ENCODE measurements at places on chromosomes 1 and 21.

- DNase-seq: no peak
Observed at GRCh38 chr21:41411449-41412089, 14.5 kb upstream of the MX1 start.

GRCh38 chr1:221039616-221040015, 160.4 kb downstream of the HLX start:
- DNase-seq: peak; percentile 71

GRCh38 chr1:109133815-109134214, 19.9 kb downstream of the ELAPOR1 start:
- no peak for DNase-seq

GRCh38 chr1:149884433-149885338, 14.7 kb upstream of the BOLA1 start:
- peak; percentile 43 for DNase-seq

DNA sequence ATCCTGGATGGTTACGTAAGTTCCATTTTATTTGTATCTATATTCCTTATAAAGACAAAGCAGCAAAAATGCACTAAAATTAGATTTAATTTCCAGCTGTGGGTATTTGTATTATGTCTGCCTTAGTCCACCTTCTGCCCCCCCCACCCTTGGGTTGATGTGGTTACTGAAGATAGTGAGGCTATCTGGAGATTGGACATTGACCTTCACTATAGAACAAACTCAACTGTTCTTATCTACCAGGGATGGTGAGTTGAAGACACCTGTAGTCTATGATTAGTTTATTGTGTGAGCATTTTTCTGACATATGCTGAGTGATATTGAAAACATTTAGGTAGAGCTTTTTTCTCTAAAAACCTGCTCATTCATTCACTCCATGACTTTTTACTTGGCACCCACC, 122.2 kb downstream of the NFIA start:
- DNase-seq: no peak
